Astrocyte (in vitro differentiated cells and primary cell): ENCODE measurements at places on chromosomes 4 and X. TPM values are rescaled to one million over a fixed set of nuclear protein-coding genes. Genes with fewer than 3 reads are reported as not detected.
A peak's percentile ranks its signal among the peaks of the same experiment; 100 is the strongest.

Gene MAML3
- total RNA-seq = 8.1 and 10.2 TPM in 2 replicates

Gene VSIG1
- total RNA-seq = not detected in 2 replicates

Gene GAB3
- 1.7 TPM in 2 replicates for total RNA-seq

Gene KIF4A
- total RNA-seq = 1.7 and 3.0 TPM in 2 replicates

Gene PPP1R3F
- total RNA-seq = 5.6 and 6.6 TPM in 2 replicates

DNA sequence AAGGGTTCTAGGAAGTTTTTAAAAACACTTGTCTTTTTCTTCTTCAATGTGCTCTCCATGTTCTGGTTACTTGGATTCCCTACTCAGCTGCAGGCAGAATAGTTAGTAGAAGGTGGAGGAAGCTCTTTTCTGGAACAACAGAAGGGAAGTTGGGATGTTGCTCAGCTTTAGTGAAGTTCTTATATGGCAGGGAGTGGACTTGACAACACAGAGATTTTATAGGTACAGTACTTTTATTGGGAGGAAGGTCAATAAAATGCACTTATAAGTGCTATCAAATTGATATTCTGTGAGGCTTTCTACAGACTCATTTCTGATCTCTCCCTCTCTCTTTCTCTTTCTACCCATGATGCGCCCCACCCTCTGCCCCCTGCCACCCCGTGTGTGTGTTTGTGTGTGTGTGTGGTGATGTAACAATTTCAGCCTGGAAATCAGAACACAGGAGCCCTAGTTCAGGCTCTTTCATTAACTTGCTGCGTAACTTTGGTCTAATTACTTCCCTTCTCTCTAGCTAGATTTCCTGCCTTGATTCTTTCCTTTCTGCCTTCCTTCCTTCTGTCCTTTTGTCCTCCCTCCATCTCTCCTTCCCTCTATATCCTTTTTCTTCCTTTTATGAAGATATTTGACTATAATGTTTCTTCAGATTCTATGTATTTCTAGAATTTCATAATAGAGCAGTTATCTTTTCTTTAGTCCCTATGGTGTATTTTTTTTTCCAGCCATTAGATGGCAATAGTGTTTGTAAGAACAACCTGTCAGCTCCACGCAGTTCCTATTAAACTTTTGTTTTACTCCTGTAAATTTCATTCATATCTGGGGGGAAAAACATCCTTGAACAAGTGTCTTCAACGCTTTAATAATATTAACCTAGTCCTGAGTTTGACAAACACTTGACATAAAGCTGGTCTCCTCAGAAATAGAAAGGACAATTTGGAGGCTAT, 37.1 kb downstream of the HEPH start:
- no peaks in the 10 kb centered on the region for H3K36me3 ChIP-seq
- H3K4me3 ChIP-seq = no peak overlapping the region
- no peaks in the 10 kb centered on the region for H3K4me1 ChIP-seq
- H3K27ac ChIP-seq = no peak overlapping the region
- no peaks in the 10 kb centered on the region for H3K27me3 ChIP-seq
- no peak for DNase-seq

DNA sequence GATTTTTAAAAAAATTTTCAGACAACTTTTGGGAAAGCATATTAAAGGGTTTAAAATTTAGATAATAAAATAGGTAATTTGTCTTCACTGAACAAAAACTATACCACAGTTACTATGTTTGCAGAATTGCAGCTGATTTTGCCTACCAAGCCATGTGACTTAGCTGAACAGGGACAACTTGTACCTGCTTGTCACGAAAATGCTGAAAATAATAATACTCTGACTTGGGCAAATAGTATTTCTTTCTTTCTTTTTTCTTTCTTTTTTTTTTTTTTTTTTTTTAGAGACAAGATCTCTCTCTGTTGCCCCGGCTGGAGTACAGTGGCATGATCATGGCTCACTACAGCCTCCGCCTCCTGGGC, 225.2 kb upstream of the PPP1R2C start:
- H3K27ac ChIP-seq = no peak overlapping the region
- DNase-seq = no peak
- no peak overlapping the region for H3K4me3 ChIP-seq
- H3K36me3 ChIP-seq = no peaks in the 10 kb centered on the region
- H3K27me3 ChIP-seq = no peaks in the 10 kb centered on the region

DNA sequence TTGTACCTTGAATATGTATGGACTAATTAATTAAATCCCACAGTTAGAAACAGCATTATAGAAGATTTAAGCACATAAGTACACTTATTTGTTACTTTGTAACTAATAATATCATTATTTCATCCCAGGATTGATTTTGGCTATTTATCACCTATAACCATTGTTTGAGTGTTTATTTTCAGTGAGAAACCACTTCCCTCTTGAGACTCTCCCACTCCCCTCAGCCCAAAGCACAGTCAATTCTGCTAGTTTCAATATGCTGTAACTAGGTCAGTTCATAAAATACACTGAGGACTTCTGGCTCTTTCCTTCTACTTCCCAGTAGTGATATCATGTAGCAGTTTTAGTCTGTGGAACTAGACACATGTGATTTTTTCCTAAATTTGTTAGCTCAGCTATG, 16.3 kb downstream of the OFD1 start:
- H3K4me3 ChIP-seq = no peak overlapping the region
- H3K27ac ChIP-seq = no peak overlapping the region
- peaks cover 4% of the 10 kb centered on the region for H3K36me3 ChIP-seq
- H3K27me3 ChIP-seq = no peaks in the 10 kb centered on the region
- no peak for DNase-seq

DNA sequence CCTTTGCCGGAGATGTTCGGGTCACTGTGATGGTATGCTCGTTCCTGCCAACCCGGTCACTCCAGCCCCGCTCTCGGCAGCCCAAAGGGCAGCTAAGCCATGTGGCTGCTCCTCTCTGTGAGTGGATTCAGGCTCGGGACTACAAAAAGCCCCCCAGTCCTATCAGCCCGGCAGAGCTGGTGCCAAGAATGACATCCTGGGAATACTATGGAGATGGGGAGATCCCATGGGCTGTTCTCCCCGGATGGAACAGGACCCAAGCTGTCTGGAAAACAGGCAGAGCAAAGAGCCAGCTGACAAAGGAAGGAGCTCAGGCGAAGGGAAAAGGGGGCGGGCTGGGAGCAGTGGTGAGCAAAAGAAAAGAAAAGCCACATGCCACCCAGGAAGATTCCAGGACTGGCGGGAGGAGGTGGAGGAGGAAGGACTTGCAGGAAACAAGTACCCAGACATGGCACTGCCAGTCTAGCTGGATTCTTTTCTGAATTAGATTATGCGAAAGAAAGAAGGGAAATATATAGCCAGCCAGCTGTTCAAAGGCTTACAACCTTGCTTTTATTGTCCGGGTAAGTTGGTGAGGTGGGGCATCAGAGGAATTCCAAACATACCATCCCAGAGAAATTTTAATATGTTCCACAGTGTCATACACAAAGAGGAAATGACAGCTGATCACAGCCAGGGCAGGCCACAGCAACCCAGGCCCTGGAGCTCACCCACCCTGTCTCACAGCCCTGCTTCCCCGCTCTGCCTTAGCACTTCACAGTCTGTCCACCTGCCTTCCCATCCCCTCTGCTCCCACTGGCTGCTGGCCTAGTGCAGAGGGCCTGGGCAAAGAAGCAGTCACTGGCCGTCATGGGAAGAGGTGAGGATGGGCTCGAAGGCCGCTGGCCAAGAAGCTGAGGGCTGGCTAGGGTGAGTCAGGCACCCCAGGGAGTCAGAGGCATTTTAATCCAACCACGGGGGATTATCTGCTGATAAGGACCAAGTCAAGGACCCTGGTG, 3.4 kb downstream of the NDP start:
- H3K4me1 ChIP-seq = peaks cover 31% of the 10 kb centered on the region
- no peaks in the 10 kb centered on the region for H3K27me3 ChIP-seq
- peak overlapping the region; percentile 80 for H3K27ac ChIP-seq
- H3K36me3 ChIP-seq = no peaks in the 10 kb centered on the region
- peak; percentile 65 for DNase-seq
- no peak overlapping the region for H3K4me3 ChIP-seq

DNA sequence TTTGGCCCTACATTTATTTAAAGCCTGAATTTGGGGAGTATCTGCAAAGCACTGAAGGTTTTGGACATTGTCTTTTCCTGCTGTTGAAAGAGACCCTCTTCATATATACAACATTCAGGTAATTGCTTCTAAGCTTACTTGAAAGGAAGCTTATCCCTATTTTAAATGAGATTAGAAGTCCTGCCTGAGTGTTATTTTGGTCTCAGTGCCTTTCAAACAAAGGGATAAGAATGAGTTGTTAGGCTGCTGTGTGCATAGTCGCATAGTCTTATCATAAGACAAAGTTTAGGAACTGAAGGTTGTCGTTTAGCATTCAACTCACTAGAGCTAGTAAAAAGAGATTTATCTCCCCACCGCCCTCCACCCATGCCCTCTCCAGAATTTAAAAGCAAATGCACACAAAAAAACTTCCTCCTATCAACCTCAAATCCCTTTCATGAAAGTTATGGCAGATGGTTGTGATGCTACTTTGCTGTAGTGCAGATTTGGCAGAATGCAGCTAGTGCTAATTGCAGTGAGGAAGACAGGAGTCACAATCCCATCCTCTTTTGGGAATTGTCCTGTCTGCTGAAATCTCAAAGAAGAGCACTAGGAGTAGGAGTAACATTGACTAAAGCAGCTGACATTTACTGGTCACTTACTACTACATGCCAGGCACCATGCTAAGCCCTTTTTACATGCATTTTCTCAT, 5.8 kb downstream of the HERC3 start:
- no peaks in the 10 kb centered on the region for H3K27me3 ChIP-seq
- H3K27ac ChIP-seq = no peak overlapping the region

- DNase-seq = no peak
- H3K27ac ChIP-seq = no peak overlapping the region
These were observed 300.2 kb upstream of the VCX start for GRCh38 chrX:7542587-7543380.
